Gastrocnemius medialis (tissue), 4 donors: ENCODE measurements at places on chromosomes 4 and X. TPM values are rescaled to one million over a fixed set of nuclear protein-coding genes. Genes with fewer than 3 reads are reported as not detected.

GRCh38 chrX:109475174-109475891 is 6.6 kb downstream of the GUCY2F start:
- DNase-seq, result no peak
- peaks cover 2% of the 10 kb centered on the region for H3K27me3 ChIP-seq
- H3K4me1 ChIP-seq, result no peaks in the 10 kb centered on the region
- no peaks in the 10 kb centered on the region for H3K36me3 ChIP-seq
- no peak overlapping the region for H3K4me3 ChIP-seq
- H3K27ac ChIP-seq, result no peak overlapping the region

GRCh38 chr4:159042868-159043267 is 60.0 kb upstream of the RAPGEF2 start:
- no peaks in the 10 kb centered on the region for H3K27me3 ChIP-seq
- no peak for DNase-seq

- no peaks in the 10 kb centered on the region for H3K4me1 ChIP-seq
- DNase-seq, result no peak
- no peaks in the 10 kb centered on the region for H3K27me3 ChIP-seq
- no peaks in the 10 kb centered on the region for H3K36me3 ChIP-seq
These were observed 3.7 kb upstream of the RHOH start for GRCh38 chr4:40193016-40193571.

GRCh38 chrX:45598861-45599260 is 398.2 kb upstream of the DIPK2B start:
- no peaks in the 10 kb centered on the region for H3K4me1 ChIP-seq
- H3K27ac ChIP-seq, result no peak overlapping the region
- H3K27me3 ChIP-seq, result no peaks in the 10 kb centered on the region
- H3K4me3 ChIP-seq, result no peak overlapping the region
- no peak for DNase-seq

- H3K27ac ChIP-seq, result no peak overlapping the region
- no peak overlapping the region for H3K4me3 ChIP-seq
- no peak for DNase-seq
These were observed 5.7 kb downstream of the IL15 start for GRCh38 chr4:141642063-141642462.

The HADH gene
- 90.2 TPM for total RNA-seq

GRCh38 chrX:11588097-11588496 is 77.6 kb downstream of the ARHGAP6 start:
- no peak for DNase-seq
- H3K4me3 ChIP-seq, result no peak overlapping the region
- no peaks in the 10 kb centered on the region for H3K27me3 ChIP-seq

The MMGT1 gene
- 24.1 TPM for total RNA-seq

DNA sequence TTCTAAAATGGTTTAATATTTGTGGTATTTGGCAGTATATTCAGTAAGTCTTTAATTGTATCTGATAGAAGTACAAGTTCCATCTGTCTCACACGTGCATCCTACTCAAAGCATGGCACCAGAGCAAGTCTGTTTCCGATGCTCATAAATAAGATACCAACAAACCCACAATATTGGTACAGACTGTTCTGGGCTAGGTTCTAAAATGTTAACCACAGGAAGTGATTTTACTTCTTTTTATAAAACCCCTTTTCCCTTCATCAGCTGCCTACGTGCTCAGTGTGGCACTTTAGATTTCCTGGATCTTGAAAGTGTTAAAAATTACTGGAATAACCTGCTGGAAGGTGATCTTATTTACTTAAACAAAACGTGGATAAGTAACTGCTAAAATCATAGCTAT is 165.1 kb downstream of the CFAP299 start:
- H3K36me3 ChIP-seq, result no peaks in the 10 kb centered on the region
- no peak for DNase-seq
- no peak overlapping the region for H3K4me3 ChIP-seq
- H3K4me1 ChIP-seq, result no peaks in the 10 kb centered on the region
- no peaks in the 10 kb centered on the region for H3K27me3 ChIP-seq

The ARX gene
- 3.7 TPM for total RNA-seq

DNA sequence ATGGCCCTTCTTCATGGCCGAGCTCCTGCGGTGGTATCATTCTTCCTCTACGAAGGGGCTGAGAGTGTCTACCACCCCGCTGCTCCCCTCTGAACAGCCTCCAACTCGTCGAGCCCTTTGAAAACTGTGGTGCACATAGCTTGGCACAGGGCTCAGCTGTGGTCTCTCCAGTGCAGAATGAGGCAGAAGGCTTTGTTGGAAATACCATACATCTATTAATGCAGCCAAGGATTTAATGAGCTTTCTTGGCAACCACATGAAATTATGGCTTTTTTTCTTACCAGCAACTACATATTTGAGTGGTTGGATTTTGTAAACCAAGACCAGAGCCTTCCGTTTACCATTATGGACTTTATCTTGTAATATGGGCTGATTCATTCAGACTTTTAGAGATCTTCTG is 61.7 kb upstream of the CBR4 start:
- no peaks in the 10 kb centered on the region for H3K36me3 ChIP-seq
- no peak overlapping the region for H3K4me3 ChIP-seq
- H3K27me3 ChIP-seq, result no peaks in the 10 kb centered on the region
- no peak overlapping the region for H3K27ac ChIP-seq
- DNase-seq, result no peak

DNA sequence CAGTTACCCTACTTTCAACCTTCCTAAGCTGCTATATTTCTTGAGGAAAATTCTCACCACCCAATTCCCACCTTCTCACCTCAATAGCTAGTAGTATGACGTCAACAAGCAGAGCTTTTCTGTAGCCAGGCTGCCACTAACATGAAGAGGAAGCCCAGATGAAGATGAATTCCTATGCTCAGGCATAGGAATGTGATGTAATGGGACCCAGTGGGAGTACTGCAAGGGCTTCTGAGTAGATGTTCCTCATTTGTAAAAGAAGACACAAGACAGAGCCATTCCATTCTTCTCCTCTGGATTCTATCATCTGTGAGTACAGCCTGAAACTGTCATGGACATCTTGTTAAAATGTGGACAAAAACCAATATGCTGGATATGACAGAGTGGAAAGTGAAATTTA is 81.6 kb upstream of the KLF3 start:
- no peak for DNase-seq
- no peak overlapping the region for H3K4me3 ChIP-seq
- H3K36me3 ChIP-seq, result no peaks in the 10 kb centered on the region
- no peak overlapping the region for H3K27ac ChIP-seq

The SH3TC1 gene
- total RNA-seq, result 2.9 TPM
